ENCODE measurements at places on chromosomes 1 and 21. TPM values are rescaled to one million over a fixed set of nuclear protein-coding genes. Genes with fewer than 3 reads are reported as not detected.

- H3K36me3 ChIP-seq = no peaks in the 10 kb centered on the region
- H3K27ac ChIP-seq = no peak overlapping the region
- no peaks in the 10 kb centered on the region for H3K4me1 ChIP-seq
- peaks cover 23% of the 10 kb centered on the region for H3K27me3 ChIP-seq
- no peak for DNase-seq
Measured at GRCh38 chr1:161261261-161262235, 3.0 kb downstream of the PCP4L1 start.

DNA sequence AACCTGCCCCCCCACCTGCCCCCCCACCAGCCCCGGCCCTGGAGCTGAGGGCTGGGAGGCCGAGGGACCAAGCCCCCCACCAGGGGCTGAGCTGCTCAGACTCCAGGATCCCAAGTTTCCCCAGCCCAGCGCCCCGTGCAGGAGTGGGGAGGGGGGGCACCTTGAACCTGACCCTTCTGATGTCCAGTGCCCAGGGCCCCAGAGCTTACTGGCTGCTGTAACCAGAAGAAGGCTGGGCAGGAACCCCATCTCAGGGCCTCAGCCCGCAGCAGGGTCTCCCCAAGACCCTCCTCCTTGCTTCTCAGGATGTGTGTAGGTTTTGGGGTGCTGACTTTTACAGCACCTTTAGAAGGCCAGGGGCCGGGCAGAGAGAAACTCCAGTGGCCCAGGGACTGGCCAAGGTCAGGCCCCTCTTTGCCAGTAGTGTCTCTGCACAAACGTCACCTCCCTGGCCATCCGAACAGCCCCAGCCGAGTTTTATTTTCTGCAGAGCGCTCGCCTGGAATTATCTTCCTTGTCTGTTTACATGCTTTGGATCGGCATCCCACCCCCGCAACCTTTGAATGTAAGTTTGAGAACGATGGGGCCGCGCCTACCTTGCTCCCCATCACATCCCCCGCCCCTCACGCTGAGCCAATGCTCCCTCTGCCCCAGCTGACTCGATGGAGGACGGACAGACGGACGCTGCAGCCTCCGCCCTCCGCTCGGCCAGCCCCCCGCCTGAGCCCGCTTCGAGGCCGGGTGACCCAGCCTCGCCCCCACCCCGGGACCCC, 70.1 kb upstream of the CASZ1 start:
- no peak overlapping the region for H3K27ac ChIP-seq
- no peaks in the 10 kb centered on the region for H3K36me3 ChIP-seq
- peaks cover 27% of the 10 kb centered on the region for H3K4me1 ChIP-seq

DNA sequence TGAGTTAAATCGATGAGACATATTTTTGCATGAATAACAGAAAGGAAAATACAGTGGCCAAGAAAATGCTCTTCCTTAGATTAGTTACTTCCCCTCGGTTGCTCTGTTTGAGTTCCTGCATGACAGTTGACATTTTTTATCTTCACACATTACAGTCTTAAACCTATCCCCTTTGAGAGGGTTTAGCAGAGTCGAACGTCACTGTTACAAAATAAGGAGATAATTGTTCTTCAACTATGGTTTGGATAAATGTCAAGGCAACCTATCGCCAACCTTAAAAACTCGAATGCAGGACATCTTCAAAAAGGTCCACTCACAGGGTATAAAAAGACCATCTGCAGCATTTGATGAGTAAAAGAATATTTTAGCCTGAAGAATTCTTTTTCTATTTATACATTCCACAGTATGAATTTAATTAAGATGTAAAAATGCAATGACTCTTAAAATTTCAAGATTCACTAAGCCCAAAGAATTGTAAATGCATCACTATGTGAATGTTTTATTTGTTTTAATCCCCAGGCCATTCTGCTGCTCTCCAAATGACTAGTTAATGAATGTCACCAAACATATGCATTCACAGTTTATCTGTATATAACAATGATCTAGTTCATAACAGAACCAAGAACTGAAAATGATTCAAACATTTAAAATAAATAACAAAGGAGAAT, 68.9 kb upstream of the COL11A1 start:
- no peak overlapping the region for H3K4me3 ChIP-seq
- no peaks in the 10 kb centered on the region for H3K36me3 ChIP-seq
- DNase-seq = no peak
- no peak overlapping the region for H3K27ac ChIP-seq
- no peaks in the 10 kb centered on the region for H3K27me3 ChIP-seq

DNA sequence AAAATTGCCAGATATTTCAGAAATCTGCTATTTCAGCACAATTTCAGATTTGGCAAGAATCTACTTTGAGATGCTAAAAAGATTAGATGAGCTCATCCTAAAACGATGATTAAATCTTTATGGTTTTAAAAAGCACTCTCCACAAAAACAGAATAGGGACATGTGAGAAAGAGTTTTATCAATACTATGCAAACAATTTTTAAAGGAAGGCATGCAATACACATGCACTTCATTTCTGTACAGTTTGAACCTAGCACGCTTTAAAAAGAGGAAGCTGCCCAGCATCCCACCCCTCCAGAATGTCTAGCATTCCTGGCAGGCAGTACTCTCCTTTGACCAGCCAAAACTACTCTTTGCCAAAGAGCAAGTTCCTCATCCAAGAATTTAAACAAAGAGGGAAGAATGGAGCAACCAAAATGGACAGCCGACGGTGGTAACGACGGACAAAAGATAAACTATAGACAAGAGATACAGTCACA, 1.3 kb downstream of the ARHGAP29 start:
- no peaks in the 10 kb centered on the region for H3K4me1 ChIP-seq
- H3K4me3 ChIP-seq = peak overlapping the region; percentile 94
- peak; percentile 69 for DNase-seq
- H3K27me3 ChIP-seq = no peaks in the 10 kb centered on the region
- H3K27ac ChIP-seq = peak overlapping the region; percentile 99

GRCh38 chr1:180521474-180522212, 19.3 kb upstream of the ACBD6 start:
- H3K36me3 ChIP-seq = no peaks in the 10 kb centered on the region
- DNase-seq = no peak
- peaks cover 9% of the 10 kb centered on the region for H3K4me1 ChIP-seq
- H3K27me3 ChIP-seq = no peaks in the 10 kb centered on the region
- H3K27ac ChIP-seq = peak overlapping the region; percentile 51
- H3K4me3 ChIP-seq = no peak overlapping the region

TNN gene
- not detected for total RNA-seq

SSR2 gene
- 289 TPM for total RNA-seq

PLA2G2D gene
- total RNA-seq = not detected

TEDDM1 gene
- not detected for total RNA-seq

Data from lung (tissue), 17 donors.